ENCODE measurements at places on chromosomes 7 and 10.

DNA sequence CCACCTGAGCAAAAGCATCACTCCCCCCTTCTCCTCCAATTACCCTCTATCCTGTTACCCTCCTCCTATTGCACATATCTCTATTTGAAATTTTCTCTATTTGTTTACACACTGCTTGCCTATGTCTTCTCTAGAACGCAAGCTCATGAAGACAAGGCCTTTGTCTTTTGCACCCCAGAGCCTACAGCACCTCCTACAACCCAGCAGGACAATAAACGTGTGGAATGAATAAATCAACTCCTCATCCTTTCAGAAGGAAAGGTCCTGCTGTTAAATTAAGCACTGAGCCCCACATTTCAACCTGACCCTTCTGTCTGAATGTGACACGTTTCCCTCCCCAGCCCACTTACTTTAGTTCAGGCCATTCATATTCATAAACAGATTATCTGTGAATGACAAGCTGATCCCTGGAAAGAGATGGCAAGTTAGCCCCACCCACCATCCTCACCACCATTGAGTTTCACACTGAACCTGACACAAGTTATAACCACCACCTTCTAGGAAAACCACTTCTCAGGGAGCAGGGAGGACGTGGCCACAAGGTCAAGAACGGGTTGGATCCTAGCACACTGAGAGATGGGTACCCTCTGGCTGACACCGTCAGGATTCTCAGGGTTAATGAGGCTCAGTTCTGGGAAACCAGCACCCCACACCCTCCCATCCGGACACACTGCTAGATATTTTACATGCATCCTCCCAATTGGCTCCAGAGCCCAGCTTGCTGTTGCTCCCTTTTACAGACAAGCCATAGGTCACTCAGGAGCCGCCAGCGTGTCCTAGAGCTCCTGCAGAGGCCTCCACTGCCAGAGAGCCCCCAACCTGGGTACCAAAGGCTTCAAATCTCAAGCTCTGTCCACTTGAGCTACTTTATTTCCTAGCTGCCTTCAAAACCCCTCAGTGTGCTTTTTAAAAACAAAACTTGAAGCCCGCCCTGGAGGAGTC lies 934 bp downstream of the PRTFDC1 start:
- peak; percentile 53 for DNase-seq

- DNase-seq: peak; percentile 44
These were observed at the start of gene AEBP1 for GRCh38 chr7:44103923-44104859. AEBP1 (plus strand) TSS chr7:44104345; CDS start chr7:44104666, 321 bp downstream.

DNA sequence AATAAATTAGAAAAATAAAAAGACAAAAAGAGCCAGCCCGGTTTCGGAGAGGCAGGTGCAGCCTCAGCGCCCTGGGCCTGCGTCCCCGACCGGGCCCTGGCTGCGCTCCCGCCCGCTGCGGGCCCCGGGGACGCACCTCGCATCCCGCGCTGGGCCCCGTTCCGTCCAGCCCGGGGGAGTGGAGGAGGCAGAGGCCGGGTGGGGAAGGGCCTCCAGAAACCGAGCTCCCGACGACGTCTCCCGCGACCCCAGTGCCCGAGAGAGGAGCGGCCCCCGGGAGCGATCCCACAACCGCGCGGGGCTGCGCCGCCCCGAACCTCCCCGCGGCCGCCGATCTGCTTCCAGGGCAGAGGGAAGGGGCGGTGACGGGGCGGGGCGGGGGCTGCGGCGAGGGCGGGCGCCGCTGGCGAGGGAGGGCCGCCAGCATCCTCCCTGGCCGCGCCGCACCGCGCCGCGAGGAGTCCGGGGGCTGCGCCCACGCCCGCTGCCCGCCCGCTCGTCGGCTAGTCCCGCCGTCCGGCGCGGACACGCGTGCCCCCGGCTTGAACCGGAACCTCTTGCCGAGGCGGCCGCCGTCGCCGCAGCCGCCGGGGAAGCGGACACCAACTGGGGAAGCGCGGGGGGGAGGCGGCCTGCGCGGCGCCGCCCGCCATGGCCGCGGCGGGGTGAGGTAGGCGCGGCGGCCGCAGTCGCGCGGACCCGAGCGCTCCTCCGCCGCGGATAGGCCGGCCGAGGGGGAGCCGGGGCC lies at the start of gene CCNY:
CCNY (plus strand) TSS at position 426 of the 748 bp plus-strand sequence. CDS start 545 bp downstream, outside the sequence.
- peak; percentile 59 for DNase-seq

GRCh38 chr10:104037261-104037951 lies 48.3 kb downstream of the COL17A1 start:
- DNase-seq: no peak

- peak; percentile 38 for DNase-seq
These were observed 63.2 kb upstream of the FHIP2A start for GRCh38 chr10:114758331-114758730.

DNA sequence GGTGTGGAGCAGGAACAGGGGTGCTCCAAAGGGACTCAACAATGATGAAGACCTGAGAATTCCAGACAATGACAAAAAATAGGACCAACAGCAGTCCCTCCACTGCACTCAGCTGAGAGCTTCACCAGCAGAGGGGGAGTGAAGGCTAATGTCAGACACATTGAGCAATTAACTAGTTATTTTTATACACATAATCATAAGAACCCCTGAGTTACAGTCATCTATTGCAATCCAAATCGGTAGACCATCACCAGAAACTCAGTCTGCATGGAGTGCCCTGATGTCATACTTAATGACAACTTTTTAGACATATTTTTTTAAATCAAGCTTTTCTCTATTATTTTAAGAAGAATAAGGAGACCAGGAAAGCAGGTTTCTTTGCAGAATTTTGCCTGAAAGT lies 30.6 kb upstream of the IKZF1 start:
- DNase-seq: no peak

GRCh38 chr10:104327745-104328645 lies 10.3 kb downstream of the ITPRIP start:
- DNase-seq: peak; percentile 81

DNA sequence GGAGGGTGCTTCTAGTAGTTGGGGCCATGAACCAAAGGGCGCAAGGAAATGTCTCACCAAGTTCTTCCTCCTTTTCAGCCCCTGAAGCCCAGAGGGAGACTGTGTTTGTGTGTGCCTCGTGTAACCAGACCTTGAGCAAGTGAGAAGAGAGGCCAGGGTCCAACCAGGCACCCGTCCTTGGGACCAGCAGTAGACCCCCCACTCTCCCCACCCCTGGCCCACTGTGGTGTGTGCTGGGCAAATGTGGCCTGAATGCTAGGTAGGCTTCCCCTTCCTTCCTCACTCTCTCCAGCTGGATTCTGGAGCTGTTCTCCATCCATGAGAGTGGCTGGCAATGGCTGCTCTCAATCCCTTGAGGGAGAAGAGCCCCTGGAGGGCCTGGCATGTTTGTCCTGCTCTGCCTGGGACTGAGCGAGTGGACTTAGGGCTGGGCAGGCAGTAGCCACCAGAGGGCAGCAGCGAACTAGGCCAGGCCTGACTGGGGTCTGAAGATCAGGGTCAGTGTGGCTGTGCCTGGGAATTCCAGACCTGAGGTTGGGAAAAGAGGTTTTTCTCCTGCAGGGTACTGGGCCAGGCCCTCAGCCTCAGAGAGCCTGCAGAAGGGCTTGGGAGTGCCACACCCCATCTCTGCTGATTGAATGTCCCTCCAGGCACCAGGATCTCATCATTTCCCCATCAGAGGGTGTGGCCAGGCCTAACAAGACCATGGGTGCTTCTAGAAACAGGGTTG lies 12.5 kb downstream of the SFRP5 start:
- peak; percentile 49 for DNase-seq

- DNase-seq: peak; percentile 60
These were observed 26.6 kb downstream of the RPP38 start for GRCh38 chr10:15123749-15124184.

GRCh38 chr7:128210590-128211570 lies 30.2 kb upstream of the LEP start:
- DNase-seq: no peak

GRCh38 chr7:144459635-144460034 lies 56.1 kb upstream of the NOBOX start:
- no peak for DNase-seq

DNA sequence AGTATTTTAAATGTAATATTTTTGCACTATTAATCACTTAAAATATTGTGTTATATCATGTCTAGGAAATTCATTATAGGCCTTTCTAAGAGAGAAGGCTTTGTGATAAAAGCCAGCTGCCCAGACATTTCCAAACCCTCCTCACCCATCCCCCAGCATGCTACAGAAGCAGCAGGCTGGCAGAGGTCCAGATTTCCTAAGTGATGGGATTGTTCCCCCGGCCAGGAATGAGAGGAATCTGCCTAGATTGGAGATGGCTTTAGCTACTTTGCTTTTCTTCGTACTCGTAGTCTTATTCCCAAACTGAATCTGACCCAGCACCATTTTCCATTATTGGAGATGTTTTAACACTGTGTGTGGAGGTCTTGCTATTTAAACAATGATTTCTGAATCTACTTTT lies 29.4 kb downstream of the CDK14 start:
- DNase-seq: peak; percentile 66

DNA sequence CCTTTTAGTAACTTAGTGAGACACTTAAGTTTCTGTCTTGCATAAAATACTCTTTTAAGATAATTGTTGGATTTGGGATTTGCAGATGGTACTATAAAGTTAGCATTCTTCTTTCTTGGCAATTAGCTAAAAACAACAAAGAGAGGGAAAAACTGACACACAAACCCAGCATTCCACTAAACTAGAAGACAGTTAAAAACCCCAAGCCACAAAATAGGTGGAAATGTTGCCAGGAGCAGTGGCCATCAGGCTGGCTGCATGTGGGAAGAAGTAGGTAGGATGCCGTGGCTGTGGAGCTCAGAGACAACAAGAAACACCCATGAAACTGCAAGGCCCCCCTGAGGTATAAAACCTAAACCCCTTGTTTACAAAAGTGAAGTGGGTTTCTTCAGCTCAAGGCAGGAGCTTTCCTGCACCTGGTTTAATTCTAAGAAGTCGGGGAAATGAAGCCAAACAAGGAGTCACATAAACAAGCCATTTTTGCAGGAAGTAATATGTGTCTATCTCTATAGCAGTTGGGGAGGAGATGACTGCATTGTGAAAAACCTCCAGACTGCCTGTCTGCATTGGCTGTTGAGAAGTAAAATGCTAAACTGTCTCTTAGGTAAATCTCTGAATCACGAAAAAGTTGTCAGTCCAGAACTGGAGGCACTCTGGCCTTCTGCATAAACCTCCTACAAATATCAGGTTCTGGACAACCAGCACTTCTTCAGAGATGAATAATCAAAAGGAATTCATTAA lies 9.5 kb downstream of the RAB18 start:
- DNase-seq: peak; percentile 86

GRCh38 chr7:121049897-121050296 lies 61.4 kb downstream of the CPED1 start:
- no peak for DNase-seq

- no peak for DNase-seq
These were observed 284.2 kb downstream of the MTERF1 start for GRCh38 chr7:91596287-91596686.

DNA sequence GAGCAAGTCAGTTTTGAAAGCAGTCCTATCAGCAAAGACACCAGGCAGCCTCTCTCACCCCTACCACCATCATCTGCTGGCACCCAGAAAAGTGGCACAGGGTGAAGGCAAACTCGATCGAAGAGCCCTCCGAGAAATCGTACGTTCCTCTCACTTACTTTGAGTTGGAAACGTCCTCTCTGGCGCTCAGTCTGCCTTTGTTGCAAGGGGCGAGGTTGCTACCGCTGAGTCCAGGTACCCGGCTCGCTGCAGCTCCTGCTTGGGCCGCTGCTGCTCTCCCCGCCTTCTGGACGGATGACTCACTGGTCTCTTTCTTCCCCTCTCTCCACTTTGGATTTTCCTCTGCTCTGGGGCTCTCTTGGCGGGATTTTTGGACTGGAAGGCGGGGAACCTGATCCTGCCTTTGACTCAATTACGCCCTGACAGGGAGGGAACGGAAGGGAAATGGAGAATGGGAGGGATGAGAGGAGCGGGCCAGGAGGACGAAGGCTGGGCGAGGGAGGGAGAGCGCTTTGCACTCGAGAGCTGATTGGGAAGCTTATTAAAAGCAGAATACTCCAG lies at the start of gene PTN:
PTN (minus strand) TSS at position 453 of the 561 bp plus-strand sequence. CDS start 88,760 bp downstream, outside the sequence.
- DNase-seq: peak; percentile 32

DNA sequence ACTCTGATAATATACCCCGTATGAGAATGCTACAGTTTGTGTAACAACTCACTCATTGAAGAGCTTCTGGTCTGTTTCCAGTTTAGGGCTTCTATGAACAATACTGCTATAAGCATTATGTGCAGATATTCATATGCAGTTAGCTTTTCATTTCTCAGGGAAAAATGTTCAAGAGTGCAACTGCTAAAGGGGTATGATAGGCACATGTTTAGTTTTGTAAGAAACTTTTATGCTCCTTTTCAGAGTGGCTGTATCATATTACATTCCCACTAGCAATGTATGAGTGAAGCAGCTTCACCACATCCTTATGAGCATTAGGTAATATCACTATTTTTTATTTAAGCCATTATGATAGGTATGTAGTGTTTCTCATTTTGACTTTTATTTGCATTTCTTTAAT lies 182.6 kb upstream of the CXCL12 start:
- peak; percentile 86 for DNase-seq

DNA sequence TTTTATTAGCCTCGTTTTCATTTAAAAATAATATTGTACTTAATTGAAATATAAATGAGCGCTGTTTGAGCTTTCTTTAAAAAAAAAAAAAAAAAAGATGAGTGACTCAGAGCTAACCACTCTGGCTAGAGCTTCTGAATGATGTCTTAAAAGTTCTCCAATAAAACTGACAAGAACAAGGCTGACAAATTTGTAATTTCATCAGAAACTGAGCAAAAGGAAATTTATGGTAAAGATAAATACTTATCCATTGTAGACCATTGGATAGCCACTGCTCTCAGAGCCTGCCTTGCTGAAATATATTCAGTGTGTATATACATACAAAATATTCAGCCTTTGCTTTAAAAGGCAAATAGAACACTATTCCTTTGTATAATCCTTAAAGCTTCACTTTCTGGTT lies 91.2 kb upstream of the OIT3 start:
- DNase-seq: peak; percentile 19

- DNase-seq: peak; percentile 6
These were observed 640.2 kb downstream of the ARL4A start for GRCh38 chr7:13327669-13328068.

DNA sequence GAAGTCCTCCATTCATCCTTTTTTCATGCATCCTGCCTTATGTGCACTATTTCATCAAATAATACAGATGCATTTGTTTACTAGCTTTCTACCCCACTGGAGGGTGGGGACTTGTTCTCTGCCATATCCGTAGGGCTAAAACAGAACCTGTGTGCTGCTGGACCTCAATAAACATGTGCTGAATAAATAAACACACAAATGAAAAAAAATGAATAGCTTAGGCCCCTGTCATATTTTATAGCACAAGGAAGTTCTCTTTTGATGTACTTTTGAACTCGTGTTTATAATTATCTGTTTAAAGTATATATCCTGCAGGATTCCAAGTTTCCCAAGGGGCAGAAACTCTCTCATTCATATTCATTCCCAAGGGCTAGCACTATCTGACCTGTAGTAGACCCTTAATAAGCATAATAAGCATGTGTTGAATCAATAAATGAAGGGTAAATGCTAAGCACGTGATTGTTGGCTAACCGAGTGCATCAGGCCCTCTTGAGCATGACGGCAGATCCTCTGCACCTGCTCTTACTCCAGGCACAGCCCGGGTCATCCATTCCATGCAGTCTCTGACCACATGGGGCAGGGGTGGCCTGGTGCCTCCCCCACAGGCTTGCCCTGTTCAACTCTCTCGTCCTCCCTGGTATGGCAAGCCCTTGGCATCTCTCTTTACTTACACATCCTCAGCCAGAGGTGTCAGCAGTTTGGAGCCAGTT lies 474.1 kb upstream of the ZMIZ1 start:
- DNase-seq: no peak

Measured in AG10803 (cell line).